A549 treated with GW870086 at 1 μM for 4 hours (cell line): ENCODE measurements at places on chromosomes 5 and 9. TPM values are rescaled to one million over a fixed set of nuclear protein-coding genes. Genes with fewer than 3 reads are reported as not detected.

OSMR gene
- 51.6 to 73.4 TPM (median 70.8 TPM) in 5 replicates for total RNA-seq

TAS2R1 gene
- total RNA-seq: not detected in 5 replicates

CTNND2 gene
- total RNA-seq: not detected in 5 replicates

PCDHGB2 gene
- total RNA-seq: 0.05 to 0.19 TPM (median 0.10 TPM) in 5 replicates

TRPM6 gene
- total RNA-seq: 1.5 to 2.0 TPM (median 1.9 TPM) in 5 replicates
